ENCODE measurements at places on chromosomes 6 and 20. TPM values are rescaled to one million over a fixed set of nuclear protein-coding genes. Genes with fewer than 3 reads are reported as not detected.
A peak's percentile ranks its signal among the peaks of the same experiment; 100 is the strongest.

DNA sequence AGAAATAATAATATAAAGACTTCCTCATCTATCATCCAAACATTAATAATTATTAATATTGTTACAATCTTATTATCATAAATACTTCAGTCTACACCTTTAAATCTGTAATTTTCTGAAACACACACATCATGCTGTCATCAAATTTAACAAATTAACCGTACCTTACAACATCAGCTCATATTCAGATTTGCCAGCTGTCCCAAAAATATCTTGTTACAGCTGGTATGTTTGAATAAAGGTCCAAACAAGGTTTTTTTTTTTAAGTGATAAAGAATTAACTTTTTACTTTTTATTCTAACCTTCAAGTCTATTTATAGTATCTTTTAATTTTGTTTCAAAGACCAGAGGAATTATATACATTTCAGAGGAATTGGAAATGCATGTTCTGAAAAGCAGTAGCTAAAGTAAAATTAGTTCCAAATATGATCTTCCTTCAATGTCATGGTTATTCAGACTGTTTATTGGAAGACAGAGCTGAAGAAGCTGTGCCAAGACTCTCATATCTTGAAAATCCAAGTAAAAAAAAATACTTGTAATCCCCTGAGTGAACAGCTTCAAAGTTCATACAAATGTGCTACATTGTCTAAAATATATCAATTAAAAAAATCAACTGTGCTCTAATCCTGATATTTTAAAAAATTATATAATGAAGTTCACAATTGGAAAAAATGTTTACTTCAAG is 161.7 kb upstream of the BMP5 start:
- H3K27me3 ChIP-seq = no peaks in the 10 kb centered on the region
- DNase-seq = no peak
- no peaks in the 10 kb centered on the region for H3K36me3 ChIP-seq
- no peak overlapping the region for H3K4me3 ChIP-seq
- H3K4me1 ChIP-seq = no peaks in the 10 kb centered on the region

BPIFB4 gene
- total RNA-seq = not detected

DNA sequence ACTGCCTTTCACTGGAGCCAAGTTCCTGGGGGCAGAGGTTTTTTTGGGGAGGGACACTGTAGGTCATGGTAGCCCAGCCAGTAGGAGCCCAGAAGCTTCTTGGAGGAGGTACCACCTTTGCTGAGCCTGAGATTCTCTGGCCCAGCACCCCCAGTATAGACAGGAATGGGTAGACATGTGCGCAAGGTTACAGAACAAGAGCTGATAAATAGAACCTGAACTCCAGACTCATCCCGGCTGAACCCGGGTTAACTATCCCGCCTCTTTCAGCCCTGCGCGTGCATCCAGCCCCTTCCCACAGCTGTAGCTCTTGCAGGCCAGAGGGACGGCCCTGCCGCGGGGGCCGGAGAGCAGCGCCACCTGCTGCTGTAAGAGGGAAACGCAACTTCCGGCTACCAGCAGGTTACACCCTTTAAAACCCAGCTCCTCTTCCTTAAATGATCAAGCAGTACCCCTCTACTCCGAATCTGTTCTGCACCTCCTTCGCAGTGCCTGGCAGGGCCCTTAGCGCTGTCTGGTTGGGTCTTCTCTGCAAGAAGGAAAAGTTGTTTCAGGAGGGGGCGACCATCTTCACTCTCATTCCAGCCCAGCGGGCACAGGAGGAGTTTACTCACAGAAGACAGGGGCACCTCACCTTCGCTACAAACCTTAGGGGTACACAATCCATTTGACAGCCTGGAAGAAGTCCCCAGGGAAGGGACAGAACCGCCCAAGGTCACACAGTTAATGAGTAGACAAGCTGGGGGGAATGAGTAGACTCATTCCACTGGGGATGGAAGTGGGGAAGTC is 7.5 kb downstream of the SRXN1 start:
- peaks cover 13% of the 10 kb centered on the region for H3K27me3 ChIP-seq
- no peak overlapping the region for H3K4me3 ChIP-seq
- H3K36me3 ChIP-seq = peaks cover 33% of the 10 kb centered on the region
- no peak overlapping the region for H3K27ac ChIP-seq

GRCh38 chr6:13471184-13471583 is 16.2 kb downstream of the GFOD1 start:
- no peak overlapping the region for H3K27ac ChIP-seq
- H3K4me3 ChIP-seq = no peak overlapping the region
- H3K27me3 ChIP-seq = no peaks in the 10 kb centered on the region

DNA sequence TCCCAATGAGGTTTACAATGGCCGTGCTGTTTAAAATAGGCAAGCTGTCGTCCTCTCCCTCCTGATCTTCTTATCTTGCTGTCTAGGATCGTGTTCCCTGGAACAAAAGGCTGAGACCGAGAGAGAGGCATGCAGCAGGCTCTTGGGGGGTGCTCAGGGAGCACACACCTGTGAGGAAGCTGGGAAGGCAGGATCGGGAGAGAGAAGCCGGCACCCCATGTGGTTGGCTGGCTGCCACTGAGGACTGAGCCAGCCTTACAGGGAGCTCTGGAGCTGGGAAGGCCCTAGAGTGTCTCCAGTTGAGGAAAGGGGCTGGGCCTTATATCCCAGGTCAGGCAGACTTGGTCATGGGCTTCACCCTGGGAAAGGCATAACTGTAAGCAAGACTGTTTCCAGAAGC is 184.2 kb downstream of the LY86 start:
- H3K4me3 ChIP-seq = no peak overlapping the region
- no peaks in the 10 kb centered on the region for H3K36me3 ChIP-seq
- no peak for DNase-seq
- H3K27ac ChIP-seq = no peak overlapping the region
- H3K4me1 ChIP-seq = no peaks in the 10 kb centered on the region

SLC26A8 gene
- total RNA-seq = not detected

DNA sequence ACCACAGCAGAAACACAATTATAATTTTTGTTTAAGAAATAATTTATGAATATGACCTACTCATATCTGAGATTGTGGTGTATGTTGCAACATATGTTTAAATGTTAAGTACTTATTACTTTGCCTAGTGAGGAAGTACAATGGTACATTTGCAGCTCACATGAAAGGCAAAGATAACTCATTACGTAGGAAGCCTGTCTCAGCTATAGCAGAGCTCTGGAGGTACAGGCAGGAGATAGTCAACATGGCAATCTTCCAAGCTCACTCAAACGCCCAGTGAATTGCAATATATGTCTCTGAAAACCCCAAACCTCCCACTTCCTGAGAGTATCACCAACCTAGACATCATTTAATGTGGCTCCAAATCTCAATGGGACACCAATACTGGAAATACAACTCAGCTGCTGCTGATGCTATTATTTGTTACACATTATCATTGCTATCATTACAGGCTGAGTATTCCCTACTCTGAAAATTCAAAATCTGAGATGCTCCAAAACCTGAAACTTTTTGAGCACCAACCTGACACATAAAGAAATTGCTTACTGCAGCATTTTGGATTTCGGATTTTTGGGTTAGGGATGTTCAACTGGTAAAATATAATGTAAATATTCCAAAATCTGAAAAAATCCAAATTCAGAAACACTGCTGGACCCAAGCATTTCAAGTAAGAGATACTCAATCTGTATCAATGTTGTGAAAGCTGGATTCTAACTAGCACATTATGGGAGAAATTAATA is 25.1 kb upstream of the GSTA4 start:
- no peak overlapping the region for H3K27ac ChIP-seq
- H3K27me3 ChIP-seq = no peaks in the 10 kb centered on the region
- H3K36me3 ChIP-seq = peaks cover 18% of the 10 kb centered on the region

MMP24 gene
- total RNA-seq = not detected

LPA gene
- total RNA-seq = not detected

DNA sequence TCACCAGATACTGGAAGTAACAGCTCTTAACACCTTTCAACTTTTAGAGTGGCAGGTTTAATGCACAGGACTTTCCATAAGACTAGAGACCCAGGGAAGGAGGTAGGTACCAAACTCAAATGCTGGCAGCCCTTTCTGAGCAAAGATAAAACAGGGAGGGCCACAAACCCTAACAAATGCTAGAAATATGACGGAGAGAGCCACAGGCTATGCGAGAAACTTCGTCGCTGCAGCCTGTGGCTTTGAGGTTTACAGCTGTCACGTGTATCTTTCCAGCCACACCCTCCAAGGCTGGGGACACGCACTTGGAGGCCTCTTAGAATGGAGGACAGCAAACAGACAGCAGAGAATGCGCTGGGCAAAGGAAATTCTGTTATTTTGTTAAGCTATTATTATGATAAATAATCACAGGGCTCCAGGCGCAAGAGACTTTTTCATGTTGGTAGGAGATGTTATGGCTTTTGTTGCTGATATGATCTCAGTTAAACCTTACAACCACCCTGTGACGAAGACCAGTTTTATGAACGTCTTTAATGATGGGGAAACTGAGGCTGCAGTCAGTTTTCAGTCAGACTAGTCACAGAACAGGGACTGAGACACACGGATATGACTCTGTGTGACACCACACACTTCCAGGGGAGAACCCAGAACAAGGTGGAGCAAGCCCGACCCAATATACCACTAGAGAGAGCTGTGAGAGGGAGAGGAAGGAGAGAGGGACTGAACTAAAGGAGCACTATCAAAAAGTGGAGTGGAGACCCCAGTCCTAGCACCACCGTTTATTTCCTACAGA is 2.0 kb downstream of the TRAM2 start:
- peak overlapping the region; percentile 64 for H3K4me3 ChIP-seq
- H3K27ac ChIP-seq = peak overlapping the region; percentile 68
- peaks cover 40% of the 10 kb centered on the region for H3K4me1 ChIP-seq
- peaks cover 8% of the 10 kb centered on the region for H3K27me3 ChIP-seq
- peak; percentile 78 for DNase-seq
- H3K36me3 ChIP-seq = no peaks in the 10 kb centered on the region

- no peak for DNase-seq
- H3K27me3 ChIP-seq = peaks cover 3% of the 10 kb centered on the region
- H3K4me3 ChIP-seq = no peak overlapping the region
- no peak overlapping the region for H3K27ac ChIP-seq
- H3K36me3 ChIP-seq = no peaks in the 10 kb centered on the region
- no peaks in the 10 kb centered on the region for H3K4me1 ChIP-seq
These were observed 50.0 kb downstream of the SYNDIG1 start for GRCh38 chr20:24519476-24519875.

SIRPB2 gene
- total RNA-seq = not detected

MATN4 gene
- 0.83 TPM for total RNA-seq

DNA sequence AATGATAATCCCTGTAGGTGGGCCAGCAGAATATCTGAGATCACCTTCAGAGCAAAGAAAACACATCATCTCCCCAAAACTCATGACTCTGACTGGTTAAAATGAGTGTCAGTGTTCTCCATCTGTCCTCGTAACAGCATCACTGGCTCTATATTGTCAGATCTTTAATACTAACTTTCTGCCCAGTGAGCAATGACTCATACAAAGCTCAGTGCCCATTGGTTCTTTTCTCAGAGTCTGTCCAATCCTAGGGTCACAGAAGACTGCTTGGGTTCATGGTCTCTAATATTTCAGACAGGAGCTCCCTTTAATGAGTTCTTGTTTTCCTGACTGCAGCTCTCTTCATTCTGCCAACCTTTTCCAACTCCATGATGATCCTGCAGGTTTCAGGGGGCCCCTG is 36.4 kb downstream of the HLA-DPB1 start:
- no peak overlapping the region for H3K4me3 ChIP-seq
- H3K27ac ChIP-seq = no peak overlapping the region
- H3K27me3 ChIP-seq = peaks cover 86% of the 10 kb centered on the region
- peaks cover 4% of the 10 kb centered on the region for H3K4me1 ChIP-seq
- DNase-seq = peak; percentile 29

HLA-DQA1 gene
- total RNA-seq = 41.1 TPM

GRCh38 chr6:151285122-151285521 is 45.4 kb downstream of the AKAP12 start:
- DNase-seq = no peak
- peaks cover 65% of the 10 kb centered on the region for H3K27me3 ChIP-seq
- H3K4me3 ChIP-seq = peak overlapping the region; percentile 61

DNA sequence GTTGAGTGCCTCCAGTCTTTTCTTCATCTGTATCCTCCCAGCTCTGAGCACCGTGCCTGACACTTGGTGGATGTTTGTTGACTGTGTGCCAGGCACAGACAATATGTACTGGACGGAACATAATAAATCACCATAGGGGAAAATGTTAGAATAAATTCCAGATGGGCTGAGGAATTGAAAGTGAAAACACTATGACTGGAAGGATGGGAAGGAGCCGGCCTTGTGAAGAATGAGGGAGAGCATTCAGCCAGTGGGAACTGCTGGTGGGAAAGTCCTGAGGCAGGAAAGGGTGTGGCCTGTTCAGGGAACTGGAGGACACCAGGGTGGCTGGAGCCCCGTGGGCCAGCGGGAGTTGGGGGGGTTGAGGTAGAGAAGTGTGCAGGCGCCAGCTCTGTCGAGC is 75.4 kb downstream of the MTHFD1L start:
- DNase-seq = no peak
- no peaks in the 10 kb centered on the region for H3K4me1 ChIP-seq
- H3K4me3 ChIP-seq = no peak overlapping the region
- no peaks in the 10 kb centered on the region for H3K27me3 ChIP-seq
- H3K36me3 ChIP-seq = peaks cover 31% of the 10 kb centered on the region
- peak overlapping the region; percentile 9 for H3K27ac ChIP-seq

REM1 gene
- total RNA-seq = not detected

COL9A1 gene
- total RNA-seq = not detected

DNA sequence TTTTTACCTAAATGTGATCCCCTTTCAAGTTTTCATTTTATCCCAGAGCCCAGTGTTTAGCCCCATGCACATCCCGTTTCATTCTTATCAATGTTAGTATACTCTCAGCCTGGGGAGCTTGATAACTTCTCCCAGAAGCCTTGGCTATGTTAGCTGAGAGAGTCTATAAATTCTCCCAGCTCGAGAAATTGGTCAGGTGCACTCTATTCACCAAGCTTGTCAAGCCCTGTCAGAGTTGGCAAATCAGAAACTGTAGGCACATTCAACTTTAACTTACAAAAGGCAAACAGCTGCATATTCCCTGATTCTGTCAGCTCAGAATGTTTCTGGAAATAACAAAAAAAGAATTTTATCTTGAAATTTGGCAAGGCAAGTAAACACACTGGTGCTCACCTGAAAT is 62.2 kb upstream of the IMPG1 start:
- no peak overlapping the region for H3K4me3 ChIP-seq
- no peaks in the 10 kb centered on the region for H3K27me3 ChIP-seq
- no peaks in the 10 kb centered on the region for H3K36me3 ChIP-seq
- H3K4me1 ChIP-seq = no peaks in the 10 kb centered on the region
- no peak for DNase-seq

MROH8 gene
- 2.2 TPM for total RNA-seq

PPP1R16B gene
- 119 TPM for total RNA-seq

GRCh38 chr20:10429443-10429981 is 4.5 kb downstream of the MKKS start:
- DNase-seq = no peak
- no peak overlapping the region for H3K27ac ChIP-seq
- H3K4me1 ChIP-seq = peaks cover 45% of the 10 kb centered on the region
- H3K4me3 ChIP-seq = no peak overlapping the region
- H3K27me3 ChIP-seq = no peaks in the 10 kb centered on the region

- H3K4me1 ChIP-seq = no peaks in the 10 kb centered on the region
- peaks cover 10% of the 10 kb centered on the region for H3K27me3 ChIP-seq
- H3K27ac ChIP-seq = no peak overlapping the region
- H3K36me3 ChIP-seq = no peaks in the 10 kb centered on the region
These were observed 47.1 kb downstream of the FHL5 start for GRCh38 chr6:96610019-96610418.

RIPOR2 gene
- total RNA-seq = 240 TPM
